Suppressor macrophage treated with lipopolysaccharide for 4 hours (primary cell): ENCODE measurements at places on chromosomes 2 and 18.

GRCh38 chr2:17821535-17822444 lies 5.5 kb downstream of the MSGN1 start:
- DNase-seq: peak; percentile 30

DNA sequence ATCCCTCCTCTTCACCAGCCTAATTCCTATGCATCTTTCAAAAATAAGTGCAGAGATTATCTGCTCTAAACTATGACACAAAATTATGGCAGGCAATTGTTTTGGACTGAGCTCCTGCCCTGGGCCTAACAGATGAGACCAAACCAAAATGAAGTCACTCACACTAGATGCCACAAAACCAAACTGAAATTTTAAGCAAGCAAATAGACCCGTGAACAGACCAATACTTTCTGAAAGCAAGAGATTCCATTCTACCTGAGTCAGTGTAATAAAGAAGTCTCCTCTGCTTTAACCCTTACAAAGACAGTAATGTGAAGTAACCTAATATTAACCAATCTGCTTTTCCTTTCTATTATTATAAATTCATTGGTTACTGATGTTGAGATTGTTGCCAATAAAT lies 84.3 kb downstream of the RIT2 start:
- no peak for DNase-seq

DNA sequence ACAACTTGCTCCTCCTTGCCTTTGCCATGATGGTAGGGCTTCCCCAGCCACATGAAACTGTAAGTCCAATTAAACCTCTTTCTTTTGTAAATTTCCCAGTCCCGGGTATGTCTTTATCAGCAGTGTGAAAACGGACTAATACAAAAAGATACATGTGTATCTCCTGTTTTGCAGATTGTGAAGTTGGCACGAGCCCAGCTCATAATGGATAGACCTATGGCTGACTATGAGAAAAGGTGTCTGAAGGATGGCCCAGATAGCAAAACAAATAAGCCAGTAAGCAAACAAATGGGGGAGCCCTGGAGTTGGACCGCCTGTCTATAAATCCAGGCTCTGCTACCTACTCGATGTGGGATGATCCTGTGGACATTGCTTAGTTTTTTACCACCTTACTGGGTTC lies 15.5 kb upstream of the PRKCE start:
- DNase-seq: no peak

GRCh38 chr2:186887107-186888090 lies 38.4 kb upstream of the ZSWIM2 start:
- DNase-seq: no peak

DNA sequence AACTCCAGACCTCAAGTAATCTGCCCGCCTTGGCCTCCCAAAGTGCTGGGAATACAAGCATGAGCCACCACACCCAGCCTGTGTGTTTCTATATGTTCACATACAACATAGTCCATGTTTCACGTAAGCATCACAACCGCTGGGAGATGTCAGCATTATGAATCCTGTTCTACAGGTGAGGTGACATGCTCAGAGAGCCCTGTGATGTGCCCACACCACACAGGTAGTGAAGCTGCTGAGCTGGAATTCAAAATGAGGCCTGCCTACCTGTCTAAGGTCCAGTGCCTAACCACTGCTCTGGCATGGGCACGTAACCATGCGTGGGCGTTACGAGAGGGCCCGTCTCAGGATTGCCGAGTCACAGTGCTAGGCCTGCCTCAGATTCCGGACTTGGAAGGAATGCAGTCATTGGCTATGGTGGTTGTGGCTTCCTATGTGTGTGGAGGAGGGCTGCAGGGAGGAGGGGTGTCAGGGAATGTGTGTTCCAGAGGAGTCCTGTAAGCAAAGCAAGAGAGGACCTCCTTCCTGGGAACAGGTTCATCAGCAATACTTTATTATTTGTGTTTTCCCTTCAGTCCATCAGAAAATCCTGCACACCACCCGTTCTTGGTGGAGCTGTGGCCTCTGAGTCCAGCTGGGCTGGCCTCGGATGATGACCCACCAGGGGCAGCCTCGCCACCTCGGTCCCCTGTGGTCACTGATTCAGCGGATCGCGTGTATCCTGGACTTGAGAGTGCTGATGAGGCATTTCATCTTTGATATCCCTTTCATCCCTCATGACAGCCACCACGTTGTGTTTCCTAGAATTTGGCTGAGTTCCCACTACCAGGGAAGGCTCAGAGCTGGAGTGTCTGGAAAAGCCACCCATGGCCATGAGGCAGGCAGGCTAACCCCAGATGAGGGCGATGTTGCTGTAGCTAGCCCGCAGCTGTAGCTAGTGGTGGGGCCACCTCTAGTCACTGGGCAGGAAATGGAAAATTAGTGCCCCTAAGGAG lies 31.1 kb downstream of the HK2 start:
- DNase-seq: peak; percentile 48

DNA sequence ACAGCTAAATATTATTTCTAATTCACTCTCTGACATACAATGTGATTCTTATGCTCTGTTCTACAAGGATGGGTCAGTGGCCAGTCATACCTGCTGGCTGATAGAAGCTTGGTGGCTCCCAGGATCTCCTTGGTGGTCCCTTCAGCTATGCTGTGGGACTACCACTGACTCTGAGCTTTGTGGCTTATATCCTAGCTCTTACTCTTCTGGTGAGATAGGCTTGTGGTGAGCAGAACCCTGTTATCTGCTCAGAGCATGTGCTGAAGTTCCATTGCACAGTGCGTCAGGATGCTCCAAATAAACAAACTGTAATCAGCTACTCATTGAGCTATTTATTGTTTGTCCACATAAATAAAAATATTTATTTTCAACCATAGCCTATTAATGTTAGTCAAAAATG lies 51.7 kb downstream of the MFSD6 start:
- no peak for DNase-seq

DNA sequence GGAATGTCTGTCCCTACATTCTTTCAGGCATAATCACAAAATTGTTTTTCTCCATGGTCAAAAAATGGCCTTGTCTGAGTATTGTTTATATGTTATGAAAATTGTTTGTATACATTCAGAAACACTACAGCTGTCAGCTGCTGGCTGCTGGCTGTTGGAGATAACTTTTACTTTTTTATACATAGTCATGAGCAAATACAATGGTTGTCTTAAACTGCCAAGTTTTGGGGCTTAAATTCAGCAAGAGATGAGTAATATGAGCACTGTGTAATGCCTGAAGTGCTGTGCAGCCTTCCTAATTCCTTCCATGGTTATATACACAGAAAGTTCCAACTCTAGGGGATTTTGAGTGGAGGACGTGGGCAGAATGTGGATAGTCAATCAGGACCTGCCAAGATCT lies 168.9 kb upstream of the RMP24 start:
- DNase-seq: no peak

- no peak for DNase-seq
Observed at GRCh38 chr2:54904836-54905235, 145.4 kb downstream of the RTN4 start.

GRCh38 chr2:105721991-105722511 lies 22.7 kb upstream of the NCK2 start:
- DNase-seq: no peak

DNA sequence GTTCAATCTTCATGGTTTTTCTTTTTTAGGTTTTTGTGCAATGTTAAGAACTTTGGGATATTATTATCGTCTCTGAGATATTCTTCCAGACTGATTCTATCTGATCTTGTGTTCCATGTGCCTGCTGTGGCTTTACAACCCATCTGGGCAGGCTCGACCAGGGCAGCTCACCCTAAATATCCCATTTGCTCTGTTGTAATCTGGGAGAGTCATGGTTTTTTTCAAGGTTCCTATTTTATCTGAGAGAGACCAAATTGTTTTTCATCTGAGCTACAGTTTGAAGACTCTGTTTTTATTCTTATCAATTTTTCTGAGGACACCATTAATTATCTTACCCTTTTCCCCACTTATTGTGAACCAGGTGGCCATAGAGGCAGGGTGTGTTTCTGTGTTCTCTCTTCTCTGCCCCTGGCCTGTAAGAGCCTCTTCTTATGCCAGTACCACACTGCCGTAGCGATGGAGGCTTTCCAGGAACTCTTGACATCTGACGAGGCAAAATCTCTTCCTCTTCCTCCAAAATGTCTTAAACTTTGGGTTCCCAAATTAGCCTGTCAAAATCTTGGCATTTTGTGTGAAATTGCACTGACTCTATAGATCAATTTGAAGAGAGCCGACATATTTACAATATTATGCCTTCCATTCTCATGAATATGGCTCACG lies 3.1 kb downstream of the SP140L start:
- DNase-seq: peak; percentile 32

- no peak for DNase-seq
Observed at GRCh38 chr2:12424219-12424618, 292.5 kb upstream of the TRIB2 start.

DNA sequence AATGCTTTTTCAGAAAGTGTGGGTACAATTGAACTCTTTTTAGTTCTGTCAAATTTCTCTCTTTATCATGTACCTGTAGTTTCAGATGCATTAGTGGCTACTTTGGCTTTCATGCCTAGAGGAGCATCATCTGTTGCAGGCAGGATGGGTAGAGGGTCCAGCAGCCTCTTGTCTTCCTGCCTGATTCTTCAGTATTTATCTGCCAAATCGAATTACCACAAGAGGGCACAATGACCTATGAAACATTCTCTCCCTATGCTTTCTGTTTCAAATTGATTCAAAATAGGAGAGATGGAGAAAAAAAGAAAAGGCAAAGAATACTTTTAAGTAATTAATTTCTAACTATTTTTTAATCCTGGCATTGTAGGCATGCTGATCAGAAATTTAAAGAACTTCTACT lies 477.2 kb downstream of the TRIB2 start:
- peak; percentile 4 for DNase-seq

DNA sequence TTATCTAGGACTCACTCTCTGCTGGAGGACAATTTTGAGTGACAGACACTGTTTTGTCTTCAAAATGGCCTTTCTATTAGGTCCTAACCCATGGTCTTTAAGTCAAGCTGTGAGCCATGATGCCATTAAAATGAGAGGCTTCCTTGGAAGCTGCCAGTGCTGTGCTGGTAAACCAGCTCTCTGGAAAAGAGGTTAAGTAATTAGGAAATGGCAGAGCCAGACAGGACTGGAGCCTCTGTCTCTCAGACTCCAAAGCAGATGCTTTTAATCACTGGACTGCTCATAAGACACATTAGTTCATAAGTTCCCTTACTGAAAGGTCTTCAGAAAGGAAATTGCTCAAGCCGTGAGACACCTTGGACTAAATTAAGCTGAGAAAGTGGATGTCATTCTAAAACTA lies 25.8 kb upstream of the LHCGR start:
- DNase-seq: no peak

GRCh38 chr18:48679236-48679635 lies 140.4 kb downstream of the CTIF start:
- DNase-seq: no peak
